Astrocyte of the hippocampus (primary cell): ENCODE measurements at places on chromosomes 4 and X.

DNA sequence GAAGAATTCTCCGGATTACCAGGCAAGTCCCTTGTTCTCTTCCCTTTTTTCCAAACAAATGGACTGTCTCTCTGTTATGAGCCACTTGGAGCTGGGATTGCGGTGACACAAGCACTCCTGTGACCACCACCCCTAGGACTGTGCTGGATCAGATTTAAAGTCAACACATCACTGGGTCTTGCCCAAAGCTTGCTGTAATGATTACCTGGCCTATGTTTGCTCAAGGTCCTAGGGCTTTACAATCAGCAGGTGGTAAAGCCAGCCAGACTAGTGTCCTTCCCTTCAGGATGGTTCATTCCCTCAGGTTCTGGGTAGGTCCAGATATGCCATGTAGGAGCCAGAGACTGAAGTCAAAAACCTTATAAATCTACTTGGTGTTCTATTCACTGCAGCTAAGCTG lies 144.7 kb downstream of the COX18 start:
- no peak for DNase-seq

DNA sequence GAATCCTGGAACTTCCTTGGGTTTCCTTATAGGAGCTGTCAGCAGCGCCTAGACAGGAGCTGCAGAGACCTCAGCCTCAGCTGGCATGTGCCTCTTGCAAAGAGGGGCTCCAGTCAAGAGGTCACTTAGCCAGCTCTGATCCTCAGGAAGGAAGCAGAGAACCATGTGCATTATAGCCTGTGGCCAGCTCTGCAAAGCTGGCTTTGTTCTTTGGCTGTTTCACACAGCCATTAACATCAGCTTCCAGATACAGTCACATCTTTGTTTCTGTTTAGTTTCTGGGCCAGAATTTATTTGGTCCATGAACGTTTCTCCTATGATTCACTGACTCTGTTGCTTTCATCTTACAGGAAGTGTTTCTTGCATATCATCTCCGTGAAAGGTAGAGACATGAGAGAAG lies 92.4 kb downstream of the CC2D2A start:
- DNase-seq, result peak; percentile 22

GRCh38 chr4:142856576-142856975 lies 10.5 kb upstream of the INPP4B start:
- no peak for DNase-seq

DNA sequence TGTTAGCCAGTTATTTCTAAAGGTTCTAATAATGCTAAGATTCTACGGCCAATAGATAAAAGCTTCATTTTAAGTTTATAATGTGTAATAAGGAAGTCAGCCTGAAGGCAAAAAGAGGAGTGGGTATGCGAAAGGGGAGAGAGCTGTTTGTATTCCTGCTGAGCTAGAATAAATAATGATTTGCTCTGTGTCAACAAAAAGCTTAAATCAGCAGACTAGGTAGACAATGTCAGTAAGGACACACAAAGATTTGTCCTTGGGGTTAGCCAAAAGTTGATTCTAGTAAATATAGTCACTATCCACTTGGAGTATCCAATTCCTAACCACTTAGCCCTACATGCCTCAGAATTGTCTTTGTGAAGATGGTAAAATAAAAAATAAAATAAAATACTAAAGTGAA lies 90.3 kb upstream of the GRIA3 start:
- DNase-seq, result no peak

DNA sequence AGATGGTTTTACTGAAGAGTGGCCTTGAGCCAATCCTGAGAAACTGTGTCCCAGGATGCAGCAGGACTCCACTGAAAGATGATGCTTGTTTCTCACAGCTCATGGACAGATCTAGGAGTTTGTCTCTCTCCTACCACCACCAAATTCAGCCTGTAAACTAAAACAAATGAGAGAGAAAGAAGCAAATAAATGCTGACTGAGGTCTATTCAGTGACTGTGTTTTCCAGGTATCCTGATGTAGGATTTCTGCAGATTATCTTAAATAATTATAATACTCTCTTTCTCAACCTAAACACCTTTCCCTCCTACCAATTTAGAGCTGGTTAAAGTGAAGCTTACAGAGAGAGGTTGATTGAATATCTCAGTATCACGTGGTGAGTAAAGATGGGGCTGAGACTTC lies 599.6 kb upstream of the LCORL start:
- DNase-seq, result no peak

GRCh38 chr4:140408974-140409373 lies 18.5 kb downstream of the CLGN start:
- DNase-seq, result no peak

GRCh38 chrX:15816886-15817285 lies 26.6 kb downstream of the ZRSR2 start:
- DNase-seq, result peak; percentile 78

- DNase-seq, result no peak
Observed at GRCh38 chr4:169617306-169617705, 3.1 kb upstream of the CLCN3 start.

GRCh38 chrX:132615391-132616131 lies 126.7 kb upstream of the MBNL3 start:
- DNase-seq, result peak; percentile 29

GRCh38 chrX:154436983-154437752 lies at the start of gene GDI1:
GDI1 (plus strand) TSS chrX:154437154; CDS start chrX:154437255, 101 bp downstream.
- DNase-seq, result peak; percentile 78

DNA sequence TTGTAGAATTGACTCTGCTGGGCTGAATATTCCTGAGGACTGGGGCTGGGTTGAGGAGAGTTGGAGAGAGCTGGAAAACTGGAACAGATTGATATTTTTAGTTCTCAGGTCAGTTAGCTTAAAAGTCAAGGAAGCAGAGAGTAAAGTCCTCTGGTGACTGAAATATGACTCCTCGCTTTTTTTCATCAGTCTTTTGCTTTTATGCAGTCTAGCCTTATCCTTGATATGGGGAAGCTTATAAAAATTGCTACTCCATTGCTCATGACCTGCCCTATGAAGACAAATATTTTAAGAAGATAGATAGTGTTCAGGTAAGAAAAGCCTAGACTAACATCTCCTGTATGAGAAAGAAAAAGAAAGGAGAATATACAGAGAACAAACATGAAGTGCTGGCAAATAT lies 152.7 kb downstream of the C4orf33 start:
- DNase-seq, result no peak

DNA sequence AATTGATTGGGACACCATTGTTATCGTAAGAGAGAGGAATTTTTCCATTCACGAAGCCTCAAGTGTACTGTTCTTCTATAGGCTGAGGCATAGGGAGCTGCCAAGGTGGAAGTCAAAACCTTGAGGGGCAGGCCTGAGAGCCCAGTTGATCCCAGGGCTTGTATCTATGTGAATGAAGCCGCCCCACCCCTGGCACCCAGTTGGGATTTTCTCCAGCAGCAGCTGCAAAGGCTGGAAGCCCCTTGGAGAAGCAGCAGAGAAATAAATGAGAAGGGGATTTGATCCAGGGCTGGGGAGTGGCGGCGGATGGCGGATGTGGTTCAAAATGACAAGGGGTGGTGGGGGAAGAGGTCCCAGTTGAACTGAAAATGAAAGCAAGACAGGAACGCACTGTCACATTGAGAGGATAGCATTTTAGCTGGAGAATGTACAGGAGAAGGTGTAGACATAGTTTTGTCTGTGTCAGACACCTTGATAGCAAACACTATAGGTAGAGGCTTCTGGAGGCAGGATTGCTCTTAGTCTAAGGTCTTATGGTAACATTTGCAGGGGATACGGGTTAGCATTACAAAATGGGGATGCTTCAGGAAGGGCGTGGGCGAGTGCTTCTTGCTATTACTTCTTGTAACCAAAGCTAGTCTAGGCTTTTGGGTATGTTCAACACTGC lies 32.6 kb downstream of the DOCK11 start:
- DNase-seq, result no peak

DNA sequence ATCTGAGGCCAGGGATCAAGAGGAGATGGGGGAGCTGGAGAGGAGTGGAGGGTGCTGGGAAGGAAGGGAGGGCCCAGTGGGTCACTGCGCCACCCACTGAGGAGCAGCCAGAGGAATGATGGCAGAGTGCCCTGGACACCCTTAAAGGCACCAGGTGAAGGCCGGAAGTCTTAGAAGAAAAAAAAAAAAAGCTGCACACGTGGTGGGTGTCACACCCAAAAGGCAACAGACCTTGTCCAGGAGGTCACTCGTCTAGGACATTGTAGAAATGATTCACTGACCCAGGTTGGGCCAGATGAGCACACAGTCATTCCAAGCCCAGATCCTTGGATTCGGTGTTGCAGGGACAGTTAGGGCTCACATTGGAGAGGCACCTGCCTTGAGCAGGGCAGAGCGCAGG lies 93.5 kb upstream of the TRIM2 start:
- no peak for DNase-seq

DNA sequence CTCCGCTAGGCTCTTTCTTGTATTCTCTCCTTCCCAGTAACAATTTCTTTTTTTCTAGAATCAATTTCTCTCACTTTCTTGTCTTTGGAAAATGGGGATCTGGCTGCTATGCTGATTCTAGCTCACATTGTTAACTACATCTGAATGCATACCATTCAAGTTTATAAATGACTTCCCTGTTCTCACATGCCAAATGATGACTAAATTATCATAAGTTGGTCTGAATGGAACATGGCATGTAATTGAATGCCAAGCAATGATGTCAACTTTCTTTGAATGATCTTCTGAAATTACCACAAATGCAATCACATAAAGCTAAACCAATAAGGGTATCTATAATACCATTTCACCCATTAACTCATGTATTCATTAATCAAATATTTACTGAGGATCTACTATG lies 2.7 kb upstream of the ITM2A start:
- DNase-seq, result no peak
